ENCODE measurements at places on chromosomes 6 and 20.

GRCh38 chr6:82568290-82568993 lies 204.8 kb downstream of the TPBG start:
- DNase-seq = no peak

DNA sequence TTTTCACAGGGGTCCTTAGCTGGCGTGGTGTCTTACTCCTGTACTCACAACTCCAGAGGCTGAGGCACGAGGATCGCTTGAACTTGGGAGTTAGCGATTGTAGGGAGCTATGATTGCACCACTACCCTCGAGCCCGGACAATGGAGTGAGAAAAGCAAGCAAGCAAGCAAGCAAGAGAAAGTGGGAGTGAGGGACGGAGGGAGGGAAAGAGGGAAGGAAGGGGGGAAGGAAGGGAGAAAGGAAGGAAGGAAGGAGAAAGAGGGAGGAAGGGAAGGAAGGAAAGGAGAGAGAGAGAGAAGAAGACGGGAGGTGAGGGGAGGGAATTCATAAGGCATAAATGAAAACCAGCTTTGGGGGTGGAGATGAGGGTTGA lies 120.5 kb downstream of the TRIM27 start:
- DNase-seq = no peak

GRCh38 chr20:33568868-33569801 lies 79.2 kb downstream of the CBFA2T2 start:
- DNase-seq = no peak

GRCh38 chr6:135251498-135252441 lies 70.7 kb downstream of the MYB start:
- no peak for DNase-seq

DNA sequence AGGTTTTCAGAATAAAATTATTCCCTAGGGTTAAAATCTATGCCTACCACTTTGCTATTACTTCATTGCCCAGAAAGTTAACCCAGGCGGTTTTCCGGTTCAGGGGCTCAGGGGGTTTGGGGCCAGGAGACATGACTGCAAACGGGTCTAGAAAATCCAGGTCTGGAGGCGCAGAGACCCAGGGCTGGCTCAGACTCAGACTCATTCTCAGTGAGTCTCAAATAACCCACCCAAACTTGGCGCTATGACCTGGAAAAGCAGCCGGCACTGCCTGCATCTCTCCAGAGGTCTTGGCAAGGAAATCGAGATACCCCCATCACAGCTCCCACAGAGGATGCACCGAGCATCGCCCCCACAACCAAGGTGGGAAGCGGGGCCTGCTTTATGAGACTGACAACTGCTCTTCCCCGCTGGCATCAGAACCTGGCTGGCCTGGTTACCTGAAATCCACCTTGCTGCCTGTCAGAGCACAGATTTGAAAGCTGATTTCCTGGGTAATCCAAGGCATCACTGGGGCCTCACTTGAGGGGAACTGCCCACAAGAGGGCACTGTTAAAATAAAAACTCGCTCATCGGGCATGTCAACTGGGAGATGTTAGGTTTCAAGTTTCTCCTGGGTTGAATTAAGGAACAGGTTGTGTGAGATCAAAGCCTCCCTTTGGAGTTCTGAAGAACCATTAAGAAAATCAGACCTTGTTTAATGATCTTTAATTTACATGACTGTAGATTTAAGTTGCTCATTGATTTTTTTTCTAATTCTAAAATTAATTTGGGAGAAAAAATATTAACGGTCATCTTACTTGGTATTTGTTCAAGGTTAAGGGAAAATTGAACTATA lies 55.1 kb downstream of the KIF16B start:
- DNase-seq = peak; percentile 35

GRCh38 chr6:163126741-163127140 lies 287.8 kb upstream of the QKI start:
- DNase-seq = no peak

DNA sequence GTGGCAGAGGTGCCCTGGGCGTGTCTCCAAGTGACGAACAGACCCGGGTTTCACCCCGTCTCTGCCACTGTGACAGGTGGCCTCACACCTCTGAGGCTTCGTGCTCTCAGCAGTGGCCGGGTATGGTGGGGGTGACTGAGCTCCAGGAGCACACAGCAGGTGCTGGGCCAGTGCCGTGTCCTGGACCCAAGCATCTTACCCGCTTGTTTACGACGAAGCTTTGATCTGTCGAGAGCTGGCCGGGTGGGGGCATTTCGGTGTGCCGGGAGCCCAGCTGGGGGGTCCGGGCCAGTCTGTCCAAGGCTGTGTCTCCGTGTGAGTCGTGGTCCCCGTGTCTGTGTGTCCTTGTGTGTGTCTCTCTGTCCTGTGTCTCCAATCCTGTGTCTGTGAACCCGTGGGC lies 7.1 kb upstream of the LKAAEAR1 start:
- DNase-seq = no peak

DNA sequence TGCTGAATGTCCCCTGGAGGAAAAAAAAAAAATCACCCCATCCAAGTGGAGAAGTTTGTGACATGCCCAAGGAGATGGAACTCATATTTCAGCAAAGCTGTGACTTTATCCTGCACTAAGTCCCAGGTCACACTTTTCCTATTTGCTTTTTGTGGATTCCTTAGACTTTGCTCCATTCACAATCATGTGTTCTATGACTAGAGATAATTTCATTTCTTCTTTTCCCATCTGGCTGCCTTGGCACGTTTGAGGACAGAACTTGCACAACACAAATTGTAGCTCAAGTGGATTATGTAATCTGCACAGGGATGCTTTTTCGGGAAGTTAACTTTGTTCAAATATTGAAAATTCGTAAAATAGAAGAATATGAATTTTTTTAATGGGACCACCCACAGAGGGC lies 100.7 kb upstream of the PTPN1 start:
- no peak for DNase-seq

GRCh38 chr20:57678340-57678739 lies 31.5 kb downstream of the PMEPA1 start:
- peak; percentile 75 for DNase-seq

- no peak for DNase-seq
These were observed 57.0 kb downstream of the SLX4IP start for GRCh38 chr20:10492065-10492464.

DNA sequence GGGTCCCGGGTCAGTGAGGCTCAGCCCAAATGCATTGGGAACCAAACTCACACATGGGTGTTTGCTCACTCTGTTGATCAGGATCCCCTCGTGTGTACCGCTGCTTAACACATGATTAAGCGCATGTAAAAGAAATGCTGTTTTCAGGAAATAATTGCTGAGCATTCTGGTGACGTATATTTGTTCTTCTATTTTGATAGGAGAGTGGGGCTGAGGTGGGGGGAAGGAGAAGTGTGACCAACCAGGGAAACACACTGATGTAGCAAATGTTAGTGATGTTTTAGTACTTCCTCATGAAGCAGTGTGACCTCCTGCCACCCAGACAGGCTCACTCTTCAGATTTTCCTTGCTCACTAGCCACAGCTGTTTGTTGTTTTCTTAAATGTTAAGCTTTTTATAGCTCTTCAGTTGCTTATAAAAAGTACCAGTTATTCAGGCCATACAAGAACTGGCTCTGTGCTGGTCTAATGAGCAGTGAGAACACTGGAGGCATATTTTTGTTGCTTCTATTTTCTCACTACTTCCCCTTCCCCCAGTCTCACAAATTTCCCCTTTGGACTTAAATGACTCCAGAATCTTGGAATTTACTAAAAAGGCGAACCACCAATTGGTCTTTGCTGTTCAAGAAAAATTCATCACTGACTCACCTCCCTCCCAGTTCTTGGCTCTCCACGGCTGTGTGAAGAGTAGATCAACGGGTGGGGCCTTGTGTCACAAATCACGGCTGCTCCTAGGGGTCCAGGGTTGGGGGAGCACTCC lies 79.2 kb upstream of the BACH2 start:
- no peak for DNase-seq
